Endothelial cell of umbilical vein (primary cell): ENCODE measurements at places on chromosomes 4 and X.

DNA sequence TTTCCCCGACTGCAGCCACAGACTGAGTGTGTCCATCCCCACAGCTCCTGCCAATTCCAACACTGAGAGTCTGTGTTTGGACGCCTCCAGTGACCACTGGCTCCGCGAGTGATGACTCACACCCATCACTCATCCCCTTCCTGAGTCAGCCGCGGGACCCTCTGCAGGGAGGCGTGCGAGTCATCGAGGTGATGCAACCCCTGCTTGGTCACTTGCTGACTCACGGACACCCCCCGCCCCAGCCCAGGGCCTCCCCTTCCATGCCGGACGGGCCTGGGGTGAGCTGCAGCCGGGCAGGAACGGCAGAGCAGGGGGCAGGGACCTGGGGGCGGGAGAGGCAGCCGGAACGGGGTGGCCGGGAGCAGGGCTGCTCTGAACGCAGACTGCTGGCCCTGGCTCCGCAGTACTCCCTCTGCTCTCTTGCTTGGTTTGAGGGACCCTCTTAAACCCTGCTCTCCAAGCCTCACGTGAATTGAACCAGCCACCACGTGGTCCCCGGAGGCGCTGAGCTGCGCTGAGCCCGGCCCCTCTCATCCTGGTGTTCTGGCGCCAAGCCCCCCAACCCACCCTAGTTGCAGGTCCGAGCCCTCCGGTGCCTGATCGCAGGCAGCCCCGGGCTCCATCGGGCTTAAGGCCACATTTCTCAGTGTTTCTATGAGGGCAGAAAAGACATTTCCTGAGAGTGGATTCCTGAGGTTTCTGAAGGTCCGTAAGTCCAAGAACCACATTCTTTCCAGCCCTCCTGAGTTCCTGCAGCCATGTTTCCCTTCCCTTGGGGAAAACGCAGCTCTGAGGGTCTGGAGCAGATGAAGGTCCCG is 32.4 kb downstream of the FGFRL1 start:
- H3K36me3 ChIP-seq = no peaks in the 10 kb centered on the region
- H3K4me1 ChIP-seq = peaks cover 30% of the 10 kb centered on the region
- no peak overlapping the region for H3K4me3 ChIP-seq
- peak; percentile 98 for DNase-seq
- H3K27me3 ChIP-seq = no peaks in the 10 kb centered on the region
- H3K27ac ChIP-seq = peak overlapping the region; percentile 85

DNA sequence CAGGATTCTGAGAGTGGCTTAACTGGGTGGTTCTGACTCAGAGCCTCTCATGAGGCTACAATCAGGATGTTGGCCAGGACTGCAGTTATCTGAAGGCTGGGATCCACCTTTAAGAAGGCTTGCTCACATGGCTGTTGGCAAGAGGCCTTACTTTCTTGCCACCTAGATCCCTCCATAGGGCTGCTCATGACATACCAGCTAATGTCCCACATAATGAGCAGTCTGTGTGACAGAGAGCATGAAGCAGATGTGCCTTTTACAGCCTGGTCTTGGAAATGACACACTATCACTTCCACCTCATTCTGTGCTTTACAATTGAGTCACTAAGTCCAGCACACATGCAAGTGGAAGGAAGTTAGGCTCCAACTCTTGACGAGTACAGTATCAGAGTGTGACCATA is 4.3 kb upstream of the RBM3 start:
- peak overlapping the region; percentile 82 for H3K27ac ChIP-seq
- peaks cover 7% of the 10 kb centered on the region for H3K4me1 ChIP-seq
- peak; percentile 64 for DNase-seq
- no peak overlapping the region for H3K4me3 ChIP-seq
- no peaks in the 10 kb centered on the region for H3K27me3 ChIP-seq

- peaks cover 9% of the 10 kb centered on the region for H3K4me1 ChIP-seq
- no peaks in the 10 kb centered on the region for H3K27me3 ChIP-seq
- peak overlapping the region; percentile 70 for H3K27ac ChIP-seq
- no peaks in the 10 kb centered on the region for H3K36me3 ChIP-seq
Measured at GRCh38 chrX:54509400-54509799, 13.4 kb upstream of the FGD1 start.

GRCh38 chrX:101208152-101208905 is 11.3 kb upstream of the DRP2 start:
- H3K4me3 ChIP-seq = no peak overlapping the region
- DNase-seq = no peak
- H3K27me3 ChIP-seq = no peaks in the 10 kb centered on the region
- no peaks in the 10 kb centered on the region for H3K36me3 ChIP-seq
- no peak overlapping the region for H3K27ac ChIP-seq

DNA sequence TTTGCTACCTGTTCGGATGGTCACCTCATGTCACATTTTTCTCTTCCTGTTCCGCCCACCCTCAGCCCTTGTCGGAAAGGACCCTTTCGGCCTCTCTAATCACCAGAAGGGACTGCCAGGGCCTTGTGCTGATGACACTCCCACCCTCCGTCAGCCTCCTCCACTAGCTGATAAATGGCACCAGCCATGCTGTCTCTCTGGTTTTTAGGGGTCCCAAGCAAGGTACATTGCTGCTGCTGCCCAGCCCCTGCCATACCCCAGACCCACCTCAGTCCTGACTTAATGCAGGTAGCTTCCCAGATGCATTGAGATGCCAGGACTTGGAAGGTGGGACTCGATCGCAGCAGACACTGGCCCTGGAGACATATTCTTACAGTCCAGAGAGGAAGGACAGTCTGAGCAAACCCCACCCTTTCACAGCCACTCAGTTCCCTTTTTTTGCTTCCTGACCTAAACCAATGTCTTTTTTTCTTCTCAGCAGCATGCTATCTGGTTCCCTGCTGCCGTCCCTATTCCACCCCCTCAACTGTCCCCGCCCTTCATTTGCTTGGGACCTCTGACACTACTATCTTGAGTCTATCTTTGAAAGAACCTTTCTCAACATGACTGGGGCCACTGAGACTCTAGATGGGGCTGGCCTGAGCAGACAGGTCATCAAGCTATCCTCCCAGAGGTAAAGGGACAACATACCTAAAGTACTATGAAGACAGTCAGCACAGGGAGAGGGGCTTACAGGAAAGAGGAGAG is at the start of gene BTK:
TSS of gene BTK (minus strand) at position 397 of the 747 bp plus-strand sequence. CDS start 10,907 bp downstream, outside the sequence.
- H3K27me3 ChIP-seq = no peaks in the 10 kb centered on the region
- no peak for DNase-seq
- no peak within 1 kb of the TSS for H3K27ac ChIP-seq
- H3K36me3 ChIP-seq = no peaks in the 10 kb centered on the region
- no peaks in the 10 kb centered on the region for H3K4me1 ChIP-seq

DNA sequence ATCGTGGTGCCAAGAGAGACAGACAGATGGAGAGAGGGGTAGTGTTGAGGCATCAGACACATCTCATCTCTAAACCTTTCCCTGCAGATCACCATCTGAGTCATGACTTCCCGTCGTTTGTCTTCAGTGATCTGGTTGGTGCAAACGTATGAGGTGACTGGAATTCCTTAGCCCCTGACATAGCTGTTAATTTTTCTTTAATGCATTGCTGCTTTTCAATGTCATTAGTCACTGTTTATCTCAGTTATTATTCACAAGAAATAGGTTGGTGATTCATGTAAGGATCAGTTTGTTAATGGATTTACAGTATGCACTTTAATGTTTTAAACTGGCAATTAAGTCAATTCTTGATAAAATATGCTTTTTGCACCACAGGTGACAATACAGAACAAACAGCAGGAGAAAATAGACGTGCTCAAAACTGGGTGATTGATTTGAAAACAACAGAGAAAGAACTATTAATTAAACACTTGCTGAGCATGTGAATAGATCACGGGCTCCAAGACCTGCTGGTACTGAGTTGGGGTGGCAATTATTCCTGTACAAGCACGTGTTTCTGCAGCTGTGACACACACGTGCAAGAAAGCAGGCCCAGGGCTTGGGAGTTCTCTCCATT is 1.3 kb upstream of the TMEM154 start:
- peaks cover 44% of the 10 kb centered on the region for H3K4me1 ChIP-seq
- peak overlapping the region; percentile 85 for H3K27ac ChIP-seq
- no peaks in the 10 kb centered on the region for H3K36me3 ChIP-seq
- no peaks in the 10 kb centered on the region for H3K27me3 ChIP-seq

GRCh38 chr4:147220833-147221232 is 260.1 kb upstream of the EDNRA start:
- H3K27me3 ChIP-seq = no peaks in the 10 kb centered on the region
- H3K36me3 ChIP-seq = no peaks in the 10 kb centered on the region
- H3K4me1 ChIP-seq = no peaks in the 10 kb centered on the region
- no peak overlapping the region for H3K4me3 ChIP-seq
- H3K27ac ChIP-seq = no peak overlapping the region

- H3K36me3 ChIP-seq = no peaks in the 10 kb centered on the region
- H3K27ac ChIP-seq = no peak overlapping the region
- no peaks in the 10 kb centered on the region for H3K4me1 ChIP-seq
- no peak for DNase-seq
- H3K4me3 ChIP-seq = no peak overlapping the region
Measured at GRCh38 chr4:22686141-22686540, 6.6 kb upstream of the GBA3 start.

DNA sequence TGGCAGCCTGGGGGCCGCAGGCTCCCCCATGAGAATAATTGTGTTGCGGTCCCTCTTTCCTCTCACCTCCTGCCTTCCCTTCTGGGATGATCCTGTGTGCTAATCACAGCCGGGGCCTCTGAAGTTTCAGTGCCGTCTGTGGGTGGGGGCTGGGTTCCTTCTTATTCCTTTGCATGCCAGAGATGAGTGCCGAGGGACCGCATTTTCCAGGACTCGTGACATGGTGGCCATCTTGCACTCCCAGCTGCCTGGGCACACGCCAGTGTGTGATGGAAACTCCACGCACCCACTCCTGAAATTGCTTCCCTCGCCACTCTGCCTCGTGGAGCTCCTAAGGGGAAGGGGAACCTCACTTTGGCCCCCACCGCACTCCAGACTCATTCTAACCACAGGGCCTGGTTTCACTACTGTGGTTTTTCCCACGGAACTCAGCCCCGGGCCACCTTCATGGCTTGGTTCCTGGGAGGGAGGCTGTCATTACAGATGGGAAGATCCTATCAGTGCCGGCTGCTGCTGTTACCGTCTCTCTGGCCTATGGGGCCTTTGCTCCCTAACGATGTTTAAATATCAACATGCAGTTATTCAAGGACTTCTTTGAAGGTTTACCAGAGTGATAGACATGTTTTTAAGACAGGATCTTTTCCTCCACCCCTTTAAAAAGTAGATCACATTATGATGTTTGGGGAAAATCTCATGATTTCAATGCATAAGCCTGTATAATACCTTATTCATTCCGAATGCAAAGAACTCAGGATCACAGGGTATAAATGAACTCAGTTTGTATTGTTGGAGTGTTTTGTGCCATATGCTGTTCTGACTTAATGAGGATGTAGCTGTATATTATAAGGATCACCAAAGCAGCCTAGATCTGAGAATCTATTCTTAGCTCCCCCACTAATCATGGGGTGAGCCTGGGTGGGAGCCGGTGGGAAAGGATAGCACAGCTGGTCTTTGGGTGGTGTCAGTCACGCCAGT is 89.6 kb downstream of the SORCS2 start:
- H3K27me3 ChIP-seq = no peaks in the 10 kb centered on the region
- H3K36me3 ChIP-seq = no peaks in the 10 kb centered on the region
- no peak overlapping the region for H3K27ac ChIP-seq
- DNase-seq = no peak
- no peak overlapping the region for H3K4me3 ChIP-seq
- no peaks in the 10 kb centered on the region for H3K4me1 ChIP-seq

GRCh38 chr4:46393606-46394005 is 3.7 kb upstream of the GABRA2 start:
- no peaks in the 10 kb centered on the region for H3K27me3 ChIP-seq
- no peaks in the 10 kb centered on the region for H3K36me3 ChIP-seq
- H3K4me3 ChIP-seq = no peak overlapping the region

DNA sequence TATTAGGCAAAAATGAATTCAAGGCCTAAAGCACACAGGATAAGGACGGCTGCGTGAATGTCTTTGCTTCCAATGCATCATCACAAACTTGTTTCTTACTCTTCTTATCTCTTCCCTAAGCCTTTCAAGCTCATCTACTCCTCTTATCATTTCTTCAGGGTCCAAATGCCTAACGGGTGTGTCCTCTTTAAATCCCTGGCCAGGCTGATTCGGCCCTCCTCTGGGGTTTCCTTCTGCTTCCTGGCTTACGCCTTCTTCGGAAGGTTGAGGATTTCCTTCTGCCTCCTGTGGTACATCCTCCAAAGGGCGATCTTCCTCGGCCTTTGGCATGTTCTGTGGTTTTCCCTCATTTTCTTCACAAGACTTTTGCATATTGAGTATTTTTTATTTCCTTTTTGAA is 1.3 kb downstream of the TCEAL8 start:
- H3K27ac ChIP-seq = peak overlapping the region; percentile 70
- H3K36me3 ChIP-seq = no peaks in the 10 kb centered on the region
- DNase-seq = peak; percentile 2
- peak overlapping the region; percentile 72 for H3K4me3 ChIP-seq
- H3K4me1 ChIP-seq = peaks cover 12% of the 10 kb centered on the region

GRCh38 chrX:108053218-108053617 is 8.4 kb downstream of the VSIG1 start:
- H3K36me3 ChIP-seq = no peaks in the 10 kb centered on the region
- no peaks in the 10 kb centered on the region for H3K4me1 ChIP-seq
- H3K27me3 ChIP-seq = no peaks in the 10 kb centered on the region
- no peak for DNase-seq
- H3K27ac ChIP-seq = no peak overlapping the region

- no peaks in the 10 kb centered on the region for H3K4me1 ChIP-seq
- no peak overlapping the region for H3K4me3 ChIP-seq
- H3K27ac ChIP-seq = no peak overlapping the region
- DNase-seq = no peak
- H3K36me3 ChIP-seq = no peaks in the 10 kb centered on the region
Measured at GRCh38 chr4:793941-794621, 31.8 kb downstream of the CPLX1 start.

GRCh38 chrX:11465648-11466411 is 172.6 kb downstream of the AMELX start:
- H3K4me3 ChIP-seq = no peak overlapping the region
- no peaks in the 10 kb centered on the region for H3K36me3 ChIP-seq
- no peak for DNase-seq
- H3K27ac ChIP-seq = no peak overlapping the region

GRCh38 chr4:106366026-106366425 is 2.6 kb downstream of the GIMD1 start:
- no peaks in the 10 kb centered on the region for H3K36me3 ChIP-seq
- no peak overlapping the region for H3K4me3 ChIP-seq
- H3K4me1 ChIP-seq = peaks cover 19% of the 10 kb centered on the region
- no peak for DNase-seq
- H3K27ac ChIP-seq = peak overlapping the region; percentile 41

GRCh38 chr4:182578402-182578801 is 335.2 kb downstream of the TENM3 start:
- no peak overlapping the region for H3K4me3 ChIP-seq
- peak overlapping the region; percentile 21 for H3K27ac ChIP-seq
- H3K27me3 ChIP-seq = no peaks in the 10 kb centered on the region
- no peaks in the 10 kb centered on the region for H3K36me3 ChIP-seq
- H3K4me1 ChIP-seq = peaks cover 3% of the 10 kb centered on the region
- peak; percentile 53 for DNase-seq

- no peak overlapping the region for H3K4me3 ChIP-seq
- DNase-seq = no peak
- H3K27ac ChIP-seq = no peak overlapping the region
- H3K36me3 ChIP-seq = no peaks in the 10 kb centered on the region
Measured at GRCh38 chr4:166312166-166312565, 439.1 kb downstream of the TLL1 start.

GRCh38 chr4:11149612-11150259 is 279.0 kb downstream of the HS3ST1 start:
- no peaks in the 10 kb centered on the region for H3K36me3 ChIP-seq
- H3K4me3 ChIP-seq = no peak overlapping the region
- no peaks in the 10 kb centered on the region for H3K27me3 ChIP-seq
- H3K4me1 ChIP-seq = no peaks in the 10 kb centered on the region
- no peak for DNase-seq

GRCh38 chr4:185143601-185143969 is 519 bp downstream of the SLC25A4 start:
- no peaks in the 10 kb centered on the region for H3K36me3 ChIP-seq
- no peak overlapping the region for H3K27ac ChIP-seq
- peak; percentile 24 for DNase-seq
- no peaks in the 10 kb centered on the region for H3K27me3 ChIP-seq
